ENCODE measurements at places on chromosomes 11 and 22.

DNA sequence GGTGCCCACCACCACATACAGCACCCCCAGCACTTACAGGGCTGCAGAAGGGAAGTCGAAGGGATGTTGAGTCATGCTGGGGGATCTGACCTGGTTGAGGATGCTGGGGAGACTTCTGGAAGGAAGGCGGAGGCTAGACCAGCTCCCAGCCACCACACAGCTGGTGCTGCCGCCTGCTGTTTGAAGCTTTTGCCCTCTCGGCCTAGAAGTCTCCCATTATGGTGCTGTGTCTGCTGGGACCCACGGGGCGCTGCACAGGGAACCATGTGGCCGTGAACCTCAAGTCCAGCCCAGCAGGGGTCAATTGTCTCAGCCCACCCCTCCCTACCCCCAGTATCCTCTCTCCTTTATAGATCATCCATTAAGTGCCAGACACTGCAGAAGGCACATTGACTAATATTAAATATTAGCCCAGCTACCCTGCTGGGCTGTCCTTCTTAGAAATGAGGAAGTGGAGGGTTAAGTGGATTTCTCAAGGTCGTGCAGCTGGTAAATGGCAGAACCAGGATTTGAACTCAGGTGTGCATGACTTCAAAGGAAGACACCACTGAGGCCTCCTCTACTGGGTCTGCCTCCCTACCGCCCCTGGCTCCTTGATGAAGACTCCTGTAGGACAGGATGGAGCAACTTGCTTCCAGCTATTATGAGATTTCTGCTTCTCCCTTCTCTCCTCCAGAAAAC is 49.7 kb downstream of the CYTH4 start:
- no peak for DNase-seq

GRCh38 chr22:45235851-45236342 is 4.8 kb downstream of the KIAA0930 start:
- no peak for DNase-seq

- DNase-seq: no peak
These were observed 327.5 kb downstream of the ETS1 start for GRCh38 chr11:128259816-128260215.

GRCh38 chr22:29636751-29637150 is 33.3 kb downstream of the NF2 start:
- DNase-seq: peak; percentile 34

GRCh38 chr11:108568195-108568858 is 25.2 kb downstream of the EXPH5 start:
- no peak for DNase-seq

DNA sequence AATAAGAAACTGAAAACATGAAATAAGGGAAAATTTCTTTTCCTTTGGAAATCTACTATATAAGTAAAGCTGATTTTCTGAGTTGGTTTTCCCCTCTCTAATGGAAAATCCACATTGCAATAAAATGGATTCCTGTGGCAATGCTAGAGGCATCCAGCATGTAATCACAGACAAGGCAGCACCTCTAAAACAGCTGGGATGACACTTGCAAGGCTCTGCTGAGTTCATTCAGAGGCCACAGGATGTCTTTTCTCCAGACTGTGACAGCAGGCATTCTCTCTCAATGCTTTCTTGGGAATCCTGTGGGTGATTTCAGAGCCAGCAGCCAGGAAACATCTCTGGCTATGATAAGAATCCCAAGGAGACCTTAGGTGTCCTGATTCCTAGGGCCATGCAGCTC is 201.3 kb upstream of the BLID start:
- DNase-seq: no peak

- peak; percentile 77 for DNase-seq
These were observed 51.5 kb downstream of the LHFPL7 start for GRCh38 chr22:24894998-24895397.

DNA sequence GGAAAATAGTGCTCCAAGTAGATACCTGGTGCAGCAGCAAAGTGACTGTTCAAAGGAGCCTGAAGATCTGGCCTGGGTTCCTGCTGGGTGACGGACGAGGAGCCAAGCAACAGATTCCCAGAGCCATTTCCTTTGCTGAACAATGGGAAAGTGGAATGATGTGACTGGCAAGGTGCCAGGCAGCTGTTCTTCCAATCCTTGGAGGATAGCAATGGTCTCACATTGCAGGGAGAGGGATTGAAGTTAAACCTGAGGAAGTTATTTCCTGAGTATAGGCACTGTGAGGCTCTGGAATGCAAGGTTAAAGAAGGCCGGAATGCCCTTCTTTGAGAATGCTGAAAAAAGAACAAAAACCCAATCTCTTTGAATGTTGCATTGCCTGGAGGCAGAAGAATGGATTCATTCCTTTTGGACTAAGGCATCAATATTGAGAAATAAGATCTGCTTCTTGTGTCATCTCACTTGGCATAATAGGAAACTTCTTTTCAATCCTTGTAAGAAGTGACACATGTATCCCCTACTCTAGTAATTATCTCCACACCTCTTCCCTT is 223.8 kb downstream of the BLID start:
- no peak for DNase-seq

DNA sequence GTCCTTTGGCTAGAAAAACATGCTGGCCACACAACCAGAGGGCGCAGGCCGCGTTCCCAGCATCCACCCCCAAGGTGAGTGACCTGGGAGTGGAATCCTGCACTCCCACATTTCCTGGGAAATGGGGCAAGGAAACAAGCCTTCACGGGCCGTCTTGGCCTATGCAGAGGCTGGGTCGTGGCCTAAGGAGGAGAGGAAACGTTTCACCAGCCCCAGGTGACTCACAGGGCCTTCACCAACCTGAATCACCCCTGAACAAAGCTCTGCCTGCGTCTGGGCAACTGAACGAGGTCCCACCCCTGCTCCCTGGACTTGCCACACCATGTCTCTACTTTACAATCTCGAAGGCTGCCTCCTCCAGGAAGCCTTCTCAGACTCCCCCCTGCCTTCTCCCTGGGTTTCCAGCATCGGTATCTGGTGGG is 13.2 kb downstream of the MYH9 start:
- no peak for DNase-seq

DNA sequence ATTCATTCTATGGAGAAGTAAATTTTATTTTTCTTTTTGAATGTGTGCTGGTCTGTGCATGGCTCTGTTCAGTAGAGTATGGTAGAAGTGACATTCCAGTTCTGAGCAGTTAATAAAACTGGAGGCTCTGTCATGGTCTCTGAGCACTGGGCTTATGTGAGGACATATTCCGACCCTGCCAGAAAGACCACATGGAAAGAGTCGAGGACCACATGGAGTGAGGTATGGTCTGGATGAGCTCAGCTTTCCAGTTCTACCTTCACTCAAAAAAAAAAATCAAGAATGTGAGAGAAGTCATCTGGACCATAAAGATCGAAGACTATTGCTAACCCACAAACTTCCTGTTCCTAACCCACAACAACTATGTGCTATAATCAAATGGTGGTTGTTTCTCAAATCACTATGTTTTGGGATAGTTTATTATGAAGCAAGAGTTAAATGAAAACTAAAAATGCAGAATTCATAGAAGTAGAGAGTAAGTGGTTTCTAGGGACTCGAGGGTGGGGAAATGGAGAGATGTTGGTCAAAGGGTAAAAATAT is 534.2 kb upstream of the ANO5 start:
- no peak for DNase-seq

- peak; percentile 60 for DNase-seq
These were observed 84.1 kb downstream of the PDE2A start for GRCh38 chr11:72589802-72590761.

GRCh38 chr22:20403779-20404140 is 9.8 kb downstream of the ZNF74 start:
- DNase-seq: no peak

DNA sequence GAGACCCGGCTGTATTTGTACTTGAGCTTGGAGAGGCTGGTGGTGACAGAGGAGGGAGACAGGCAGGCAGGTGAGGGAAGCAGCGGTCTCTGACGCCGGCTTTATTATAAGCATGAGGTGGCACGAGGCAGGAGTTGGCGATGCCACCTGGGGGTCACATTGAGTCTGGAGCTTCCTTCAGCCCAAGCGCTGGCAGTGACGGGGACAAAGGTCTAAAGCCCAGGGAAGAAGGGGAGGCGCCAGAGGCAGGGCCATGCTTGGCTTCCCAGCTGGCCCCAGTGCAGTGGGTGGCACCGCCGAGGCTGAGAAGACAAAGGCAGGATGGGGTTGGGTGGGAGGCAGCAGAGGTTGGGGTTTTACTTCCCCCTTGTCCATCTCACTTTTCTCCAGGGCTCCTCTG is 4.5 kb downstream of the FXYD2 start:
- DNase-seq: no peak

GRCh38 chr11:87331273-87331672 is 293.5 kb downstream of the TMEM135 start:
- DNase-seq: peak; percentile 33

- DNase-seq: no peak
These were observed 1.6 kb downstream of the TRIM68 start for GRCh38 chr11:4606231-4607015.

DNA sequence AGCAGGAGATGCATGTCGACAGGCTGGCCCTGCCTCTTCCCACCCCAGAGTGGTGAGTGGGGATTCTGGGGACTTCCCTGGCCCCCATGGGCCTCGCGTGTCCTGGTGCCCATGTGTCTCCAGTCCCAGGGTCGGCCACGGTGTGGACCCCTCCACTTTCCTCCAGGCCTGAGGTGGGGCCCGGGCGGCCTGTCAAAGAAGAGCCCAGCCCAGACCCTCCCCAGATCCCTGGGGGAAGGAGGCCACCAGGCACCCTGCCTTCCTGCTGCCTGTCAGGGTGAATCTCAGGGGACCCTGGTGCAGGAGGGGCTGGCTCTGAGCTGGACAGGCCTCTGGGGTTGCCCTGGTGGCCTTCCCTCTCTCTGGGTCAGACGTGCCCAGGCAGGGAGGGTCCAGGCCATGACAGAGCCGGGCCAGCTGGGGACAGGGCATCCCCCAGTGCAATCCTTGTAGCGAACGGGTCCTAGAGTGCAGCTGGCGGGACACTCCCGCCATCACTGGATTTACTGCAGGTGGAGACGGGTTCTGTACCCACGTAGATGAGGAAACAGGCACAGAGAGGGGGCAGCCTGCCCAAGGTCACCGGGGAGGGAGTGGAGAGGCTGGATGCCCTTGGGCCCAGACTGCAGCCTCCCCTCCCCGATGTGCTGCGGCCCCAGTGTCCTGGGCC is 13.5 kb upstream of the MUC6 start:
- no peak for DNase-seq

GRCh38 chr22:37749226-37749625 is 52.4 kb downstream of the TRIOBP start:
- no peak for DNase-seq

GRCh38 chr11:8318536-8318935 is 54.9 kb upstream of the LMO1 start:
- DNase-seq: no peak

DNA sequence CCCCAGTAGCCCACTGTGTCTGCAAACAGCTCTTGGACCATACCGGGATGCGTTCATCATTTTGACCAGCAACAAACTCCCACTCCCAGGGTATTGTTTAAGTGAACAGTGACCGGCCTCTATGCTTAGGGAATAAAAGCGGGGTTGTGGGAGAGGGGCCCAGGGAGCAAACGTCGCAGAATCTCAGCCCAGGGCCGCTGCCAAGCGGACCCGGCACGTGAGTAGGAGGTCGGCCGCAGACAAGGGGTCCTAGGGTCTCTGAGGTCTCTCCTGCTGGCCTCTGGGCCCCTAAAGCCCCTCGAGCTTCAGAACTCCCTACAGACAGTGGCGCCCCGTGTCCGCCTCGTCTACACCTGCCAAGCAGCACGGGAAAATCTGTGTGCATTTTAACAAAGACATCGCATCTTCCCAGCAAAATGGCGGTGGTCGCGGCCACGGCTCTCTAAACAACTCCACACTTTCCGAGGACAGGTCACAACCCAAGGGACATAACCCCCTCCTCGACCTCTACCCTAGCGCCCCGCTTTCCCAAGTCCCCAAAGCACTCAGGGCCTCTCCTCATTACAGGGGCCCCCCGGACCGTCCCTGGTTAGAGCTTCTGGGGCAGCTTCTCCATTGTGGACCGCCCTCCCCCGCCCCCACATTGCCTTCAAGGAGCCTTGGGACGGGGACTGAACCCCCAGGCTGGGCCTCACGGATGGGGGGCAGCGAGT is 3.9 kb upstream of the GCAT start:
- DNase-seq: peak; percentile 34

- no peak for DNase-seq
These were observed 689 bp upstream of the SART1 start for GRCh38 chr11:65960824-65961266.

GRCh38 chr22:37696657-37697537 is at the start of gene TRIOBP:
TSS of gene TRIOBP (plus strand) at chr22:37697048. CDS start at chr22:37701366, 4,318 bp downstream.
- peak; percentile 96 for DNase-seq

DNA sequence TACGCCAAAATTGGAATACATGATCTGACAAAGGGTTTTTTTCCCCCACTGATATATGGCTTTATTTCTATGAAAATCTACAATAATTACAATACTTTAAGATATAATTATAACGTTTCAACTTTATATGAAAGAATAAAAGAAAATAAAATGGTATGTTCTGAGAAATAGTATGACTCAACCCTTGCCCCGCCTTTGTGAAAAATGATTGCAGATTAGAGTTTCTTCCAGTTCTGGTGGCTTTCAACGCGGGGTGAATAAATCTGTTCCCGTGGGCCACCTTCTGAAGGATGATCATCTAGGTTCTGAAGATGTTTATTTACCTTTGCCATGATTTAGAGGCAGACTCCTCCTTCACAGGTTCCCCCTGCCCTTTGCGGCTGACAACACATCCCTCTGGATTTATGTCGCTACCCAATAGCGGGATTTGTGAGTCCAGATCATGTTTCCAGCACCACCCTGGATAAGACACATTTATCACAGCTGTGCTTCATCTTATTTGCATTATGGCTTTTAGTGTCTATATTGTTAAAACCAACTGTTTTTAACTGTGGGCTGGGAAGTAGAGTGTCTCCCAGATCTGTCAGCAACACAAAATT is 607.0 kb upstream of the KIRREL3 start:
- no peak for DNase-seq

DNA sequence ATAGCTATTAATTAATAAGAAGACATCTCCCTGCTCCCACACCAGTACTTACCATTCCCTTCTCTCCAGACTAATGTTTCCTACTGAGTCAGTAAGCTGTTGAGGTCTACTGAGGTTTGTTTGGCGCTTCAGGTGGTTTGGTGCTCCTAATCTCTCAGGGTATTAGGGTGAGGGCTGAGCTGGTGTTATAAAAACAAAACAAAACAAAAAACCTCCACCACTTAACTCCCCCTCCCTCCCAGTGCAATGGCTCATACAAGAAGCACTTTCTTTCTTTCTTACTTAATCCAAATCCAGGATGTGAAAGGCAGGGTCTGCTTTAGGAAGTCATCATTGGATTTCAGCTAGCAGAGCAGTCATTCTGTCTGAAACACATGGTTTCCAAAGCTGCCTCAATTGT is 15.3 kb downstream of the CSTPP1 start:
- no peak for DNase-seq
